ENCODE measurements at places on chromosomes 5 and 9.

GRCh38 chr9:36893911-36894310, 140.2 kb downstream of the PAX5 start:
- no peak for DNase-seq

DNA sequence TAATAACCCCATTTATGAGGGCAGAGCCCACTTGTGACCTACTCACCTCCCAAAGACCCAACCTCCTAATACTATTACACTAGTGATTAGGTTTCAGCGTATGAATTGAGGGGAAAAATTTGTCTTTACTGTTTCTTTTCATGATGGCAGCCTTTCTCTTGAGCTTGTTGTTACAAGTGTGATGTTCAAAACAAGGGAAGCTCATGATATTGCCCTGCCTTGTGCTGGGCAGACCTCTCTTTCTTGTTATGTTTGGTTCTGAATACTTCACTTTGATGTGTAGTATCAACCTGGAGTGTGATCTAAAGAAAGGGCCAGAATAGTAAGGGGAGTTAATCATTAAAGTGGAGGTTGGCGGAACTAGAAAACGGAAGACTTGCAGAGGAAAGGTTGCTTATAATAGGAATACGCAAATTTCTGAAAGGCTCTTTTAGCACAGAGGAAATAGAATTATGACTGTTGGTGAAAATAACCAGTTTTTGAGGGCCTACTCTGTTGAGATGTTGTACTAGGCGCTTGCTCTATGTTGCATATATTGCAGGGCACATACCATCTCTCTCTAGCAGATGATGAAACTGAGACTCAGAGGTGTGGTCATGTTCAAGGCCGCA, 68.2 kb downstream of the MELK start:
- no peak for DNase-seq

GRCh38 chr5:134136221-134136631, 21.7 kb downstream of the TCF7 start:
- DNase-seq: no peak

DNA sequence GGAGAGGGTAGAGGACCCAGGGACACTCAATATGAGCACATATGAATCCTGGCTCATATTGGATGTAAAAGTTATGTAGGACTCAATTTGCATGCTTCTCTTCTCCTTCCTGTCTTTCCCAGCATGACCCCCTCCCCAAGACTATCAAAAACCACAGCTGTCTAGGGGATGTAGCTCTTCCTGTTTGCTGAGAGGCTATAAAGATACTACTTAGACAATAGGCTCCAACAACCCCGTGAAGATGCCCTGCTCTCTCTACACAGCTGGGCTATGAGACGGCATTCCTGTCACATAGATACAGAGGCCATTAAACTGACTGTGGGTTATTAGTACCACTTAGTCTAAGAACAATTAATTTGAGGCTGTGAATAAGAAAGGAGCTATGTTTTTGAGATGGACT, 56.5 kb upstream of the PCSK1 start:
- no peak for DNase-seq

- no peak for DNase-seq
Observed at GRCh38 chr5:76700571-76700970, 15.4 kb upstream of the F2R start.

DNA sequence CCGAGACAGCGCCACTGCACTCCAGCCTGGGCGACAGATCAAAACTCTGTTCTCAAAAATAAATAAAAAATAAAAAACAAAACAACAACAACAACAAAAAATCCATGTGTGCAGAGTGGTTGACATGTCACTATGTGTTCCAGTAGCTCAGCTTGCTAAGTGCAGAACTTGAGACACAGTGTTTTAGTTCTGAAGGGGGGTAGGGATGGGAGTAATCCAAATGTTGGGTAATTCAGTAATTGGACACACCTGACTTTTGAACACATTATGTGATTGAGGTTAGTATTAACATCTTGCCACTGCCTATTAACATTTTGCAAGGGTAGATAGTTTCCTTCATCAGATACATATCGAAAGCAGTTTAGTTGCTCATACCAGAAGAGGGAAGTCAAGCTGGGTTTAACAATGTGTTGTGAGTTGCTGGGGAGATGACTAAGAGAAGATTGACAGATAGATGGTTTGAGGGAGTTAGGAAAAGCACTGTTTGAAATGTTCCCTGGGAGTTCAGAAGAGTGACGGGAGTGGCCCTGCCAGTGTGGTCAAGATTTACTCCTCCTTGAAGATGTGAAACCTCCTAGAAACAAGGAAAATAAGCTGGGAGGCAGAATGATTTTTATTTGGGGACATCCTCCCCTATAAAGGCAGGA, 928 bp downstream of the HACD4 start:
- no peak for DNase-seq

DNA sequence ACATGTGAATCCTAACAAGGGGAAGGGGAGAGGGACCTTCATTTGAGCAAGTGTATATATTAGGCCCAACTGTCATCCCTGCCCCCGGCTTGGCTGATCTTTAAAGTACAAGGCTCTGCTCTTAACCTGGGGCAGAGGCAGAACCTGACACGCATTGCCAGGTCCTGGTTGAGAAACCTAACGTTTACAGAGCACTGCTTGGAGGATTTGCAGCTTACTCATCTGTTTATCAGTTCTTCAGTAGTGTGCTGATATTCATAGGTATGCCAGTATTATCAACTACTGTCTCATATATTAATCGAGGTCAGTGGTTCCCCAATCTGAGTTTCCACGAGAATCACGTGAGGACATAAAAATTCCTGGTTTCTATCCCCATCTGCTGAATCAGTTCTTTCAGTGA, 50.4 kb downstream of the ACO1 start:
- DNase-seq: no peak

GRCh38 chr5:163347671-163348070, 89.7 kb upstream of the CCNG1 start:
- no peak for DNase-seq

- no peak for DNase-seq
Observed at GRCh38 chr5:139670369-139671095, 22.4 kb downstream of the CXXC5 start.

DNA sequence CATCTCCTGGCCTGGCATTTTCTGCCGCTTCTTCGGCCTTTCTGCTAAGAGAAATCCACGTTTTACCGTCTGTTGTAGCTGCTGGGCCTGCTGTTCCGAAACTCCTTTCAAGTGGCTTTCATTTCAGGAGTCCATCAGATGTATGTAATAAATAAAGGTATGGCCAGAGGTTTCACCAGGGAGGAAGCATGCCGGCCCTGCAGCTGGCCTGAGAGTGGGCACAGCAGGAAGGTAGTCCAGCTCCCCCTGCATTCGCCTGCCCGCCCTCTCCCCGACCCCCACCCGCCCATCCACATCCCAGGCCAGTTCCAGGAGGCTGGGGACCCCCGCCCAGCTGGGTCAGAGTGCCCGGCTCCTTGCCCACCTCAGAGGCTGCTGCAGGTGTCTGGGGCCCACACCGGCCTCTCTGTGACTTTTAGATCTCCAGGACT, 46.4 kb upstream of the EXOC3 start:
- DNase-seq: no peak

DNA sequence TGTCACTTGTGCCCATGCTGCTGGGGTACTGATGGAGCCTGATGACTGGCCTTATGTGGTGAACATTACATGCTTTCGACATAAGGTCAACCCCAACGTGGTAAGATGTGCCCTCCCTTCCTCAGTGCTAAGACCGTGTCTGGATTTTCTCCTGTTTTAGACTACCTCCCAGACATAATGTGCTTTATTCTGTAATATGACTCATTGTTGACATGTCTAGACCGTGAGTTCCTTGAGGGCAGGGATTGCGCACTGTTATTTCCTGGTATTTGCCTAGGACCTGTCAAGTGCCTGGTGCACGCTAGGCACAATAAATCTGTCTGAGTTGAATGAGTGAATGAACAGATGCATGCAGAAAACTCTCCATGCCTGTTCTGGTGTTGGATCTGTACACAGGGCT, 346.0 kb downstream of the KDM4C start:
- no peak for DNase-seq

GRCh38 chr9:16158093-16158492, 605.2 kb downstream of the CCDC171 start:
- no peak for DNase-seq

- DNase-seq: no peak
Observed at GRCh38 chr9:110837401-110838005, 168.9 kb downstream of the MUSK start.

GRCh38 chr9:128771094-128771721, 519 bp downstream of the ZER1 start:
- DNase-seq: no peak
